Right lobe of liver (tissue), 6 donors: ENCODE measurements at places on chromosomes 16 and 17.

DNA sequence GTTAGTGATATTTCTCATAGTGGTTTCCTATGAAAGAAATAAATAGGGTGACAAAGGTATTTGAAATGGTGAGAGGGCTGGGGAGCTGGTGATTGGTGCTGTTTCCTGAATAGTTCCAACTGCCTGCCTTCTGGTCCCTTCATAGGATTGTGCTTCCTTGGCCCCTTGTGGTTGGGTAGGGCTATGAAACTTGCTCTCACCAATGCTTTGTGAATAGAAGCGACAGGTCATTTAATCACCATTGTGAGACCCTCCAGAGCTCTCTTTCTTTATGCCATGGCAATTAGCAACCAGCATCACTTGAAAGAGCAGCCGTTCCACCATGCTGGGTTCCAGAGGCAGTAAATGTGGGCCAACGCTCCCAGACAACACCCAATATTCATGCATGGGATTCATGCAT, 23.7 kb upstream of the WWOX start:
- DNase-seq = no peak

GRCh38 chr17:32486111-32486700, 587 bp upstream of the CDK5R1 start:
- DNase-seq = peak; percentile 84

- DNase-seq = no peak
Observed at GRCh38 chr17:30495586-30495985, 18.4 kb downstream of the GOSR1 start.

DNA sequence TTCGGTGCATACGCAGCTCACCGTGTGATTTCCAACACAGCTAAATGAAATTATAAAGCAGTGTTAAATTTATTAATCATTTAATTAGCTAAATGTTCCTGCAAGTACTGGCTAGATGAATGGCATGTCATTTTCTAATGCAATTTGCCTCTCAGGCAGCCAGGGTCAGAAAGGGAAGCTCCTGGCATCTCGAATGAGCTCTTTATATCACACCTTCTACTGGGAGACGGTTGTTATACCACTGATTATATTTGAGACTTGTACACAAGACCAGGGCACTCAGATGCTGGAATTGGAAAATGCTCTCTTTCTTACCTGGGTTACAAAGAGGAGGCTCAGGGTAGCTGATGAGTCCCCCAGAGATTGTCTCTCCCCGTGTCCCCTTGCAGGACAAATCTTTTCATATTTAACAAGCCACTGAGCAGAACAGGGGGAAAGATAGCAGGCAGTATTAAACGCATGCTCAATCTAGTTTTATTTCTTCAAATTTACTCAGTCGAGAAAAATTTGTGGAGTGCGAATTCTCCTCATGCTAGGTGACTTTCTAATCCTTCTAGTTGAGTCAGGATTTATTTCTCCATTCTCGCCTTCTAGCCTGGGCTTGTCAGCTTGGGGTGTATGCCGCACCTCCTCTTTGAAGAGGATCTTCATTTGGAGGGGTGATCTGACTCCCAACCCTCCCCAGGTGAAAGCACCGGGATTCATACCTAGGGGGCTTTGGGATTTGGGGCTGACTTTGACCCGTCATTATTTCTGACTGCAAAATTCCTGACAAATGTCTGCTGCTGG, 441.1 kb downstream of the MAF start:
- no peak for DNase-seq

DNA sequence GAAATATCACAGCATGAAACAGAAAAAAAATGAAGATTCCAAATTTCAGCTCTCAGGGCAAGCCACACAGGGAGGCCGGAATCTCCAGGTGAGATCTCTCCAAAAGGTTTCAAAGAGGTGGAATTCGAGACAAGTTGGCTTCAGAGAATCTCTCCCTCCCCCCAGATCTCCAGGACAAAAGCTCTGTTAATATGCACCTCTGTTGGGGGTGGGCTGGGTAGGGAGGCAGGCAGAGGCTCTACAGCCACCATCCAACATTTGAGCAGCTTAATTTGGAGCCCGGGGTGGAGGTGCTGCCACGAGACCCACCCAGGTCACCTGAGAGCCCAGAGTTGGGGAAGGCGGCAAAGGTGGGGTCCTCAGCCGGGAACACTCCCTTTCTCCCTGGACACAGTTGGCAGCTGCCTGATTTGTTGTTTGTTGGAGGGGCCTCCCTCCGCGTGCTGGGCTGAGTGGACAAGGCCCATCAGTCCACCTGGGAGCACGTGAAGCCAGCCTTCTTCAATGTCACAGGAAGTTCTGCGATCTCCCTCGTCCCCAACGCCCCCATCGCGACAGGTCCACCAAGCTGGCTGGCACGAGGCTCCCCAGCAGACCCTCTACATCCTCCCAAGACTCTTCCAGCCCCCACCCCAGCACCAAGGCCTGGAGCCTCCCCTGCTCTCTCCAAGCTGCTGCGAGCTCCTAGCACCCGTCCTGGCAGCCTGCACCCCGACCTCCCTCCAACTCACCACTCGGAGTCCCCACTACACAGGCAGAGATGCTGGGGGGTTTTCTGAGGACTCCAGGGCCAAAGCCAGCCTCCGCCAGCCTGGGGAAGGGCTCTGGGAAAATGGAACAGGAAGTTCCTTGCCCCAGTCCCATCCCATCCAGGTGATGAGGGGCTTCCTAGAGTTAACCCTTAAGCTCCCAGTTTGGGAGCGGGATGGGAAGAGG, at the start of gene ZSCAN10:
Gene ZSCAN10 (minus strand): TSS at position 836 of the 936 bp plus-strand sequence. CDS start 6,357 bp downstream, outside the sequence.
- no peak for DNase-seq

DNA sequence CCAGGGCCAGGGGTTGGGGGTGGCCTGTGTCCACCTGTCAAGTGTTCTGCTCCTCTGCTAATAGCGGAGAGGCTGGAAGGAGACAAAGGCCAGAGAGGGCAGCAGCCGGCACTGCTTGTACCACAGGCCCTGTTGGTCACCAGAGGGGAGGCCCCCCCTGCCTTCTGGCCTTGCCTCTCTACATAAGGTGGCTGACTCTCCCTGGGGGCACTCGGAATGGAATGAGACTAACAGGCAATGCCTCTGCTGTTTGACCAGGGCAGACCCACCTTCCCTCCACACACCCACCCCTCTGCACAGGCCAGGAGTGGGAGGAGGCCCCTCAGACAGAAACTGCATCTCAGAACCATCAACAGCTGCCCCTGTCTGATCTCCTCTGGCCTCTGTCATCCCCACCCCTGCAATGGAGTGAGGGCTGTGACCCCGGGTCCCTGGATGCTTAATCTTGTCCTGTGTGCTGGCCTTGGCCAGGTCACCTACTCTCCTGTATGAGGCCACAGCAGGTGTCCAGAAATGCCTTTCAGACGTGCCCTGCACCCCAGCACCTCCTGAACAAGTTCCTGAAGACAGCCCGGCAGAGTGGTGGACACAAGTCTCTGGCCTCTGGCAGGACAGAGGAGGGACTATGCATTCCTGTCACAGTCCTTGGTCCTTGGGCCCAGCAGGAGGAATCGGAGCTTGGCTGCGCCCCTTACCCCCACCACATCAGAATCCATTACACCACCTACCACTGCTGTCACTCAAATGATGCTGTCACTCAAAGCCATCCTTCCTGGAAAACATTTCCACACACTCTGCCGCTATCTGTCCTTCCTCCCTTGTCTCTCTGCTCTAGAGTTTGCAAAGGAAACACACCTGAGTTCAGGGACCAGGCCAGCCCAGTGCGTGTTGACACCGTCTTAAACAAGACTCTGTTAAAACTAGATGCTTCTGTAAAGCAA, 107.5 kb upstream of the ZNF750 start:
- DNase-seq = peak; percentile 40

DNA sequence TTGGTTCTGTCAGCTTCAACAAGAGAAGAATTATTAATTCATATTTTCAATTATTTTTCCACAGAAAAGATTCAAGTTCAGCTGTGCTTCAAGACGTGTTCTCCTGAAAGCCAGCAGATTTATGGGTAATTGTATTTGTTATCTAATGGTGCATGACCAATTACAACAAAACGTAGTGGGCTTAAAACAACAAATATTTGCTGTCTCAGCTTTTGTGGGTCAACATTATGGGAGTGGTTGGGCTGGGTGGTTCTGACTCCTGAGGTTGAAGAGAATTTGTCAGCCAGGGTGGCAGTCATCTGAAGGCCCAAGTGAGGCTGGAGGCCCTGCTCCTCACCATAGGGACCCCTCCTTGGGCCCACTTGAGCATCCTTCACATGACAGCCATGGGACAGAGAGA, 24.1 kb upstream of the KREMEN2 start:
- no peak for DNase-seq
